ENCODE measurements at places on chromosomes 6 and 20.

GRCh38 chr6:46584586-46584985 lies 68.0 kb downstream of the CYP39A1 start:
- no peak for DNase-seq

GRCh38 chr6:107737397-107737793 lies 86.7 kb downstream of the SCML4 start:
- DNase-seq, result no peak

DNA sequence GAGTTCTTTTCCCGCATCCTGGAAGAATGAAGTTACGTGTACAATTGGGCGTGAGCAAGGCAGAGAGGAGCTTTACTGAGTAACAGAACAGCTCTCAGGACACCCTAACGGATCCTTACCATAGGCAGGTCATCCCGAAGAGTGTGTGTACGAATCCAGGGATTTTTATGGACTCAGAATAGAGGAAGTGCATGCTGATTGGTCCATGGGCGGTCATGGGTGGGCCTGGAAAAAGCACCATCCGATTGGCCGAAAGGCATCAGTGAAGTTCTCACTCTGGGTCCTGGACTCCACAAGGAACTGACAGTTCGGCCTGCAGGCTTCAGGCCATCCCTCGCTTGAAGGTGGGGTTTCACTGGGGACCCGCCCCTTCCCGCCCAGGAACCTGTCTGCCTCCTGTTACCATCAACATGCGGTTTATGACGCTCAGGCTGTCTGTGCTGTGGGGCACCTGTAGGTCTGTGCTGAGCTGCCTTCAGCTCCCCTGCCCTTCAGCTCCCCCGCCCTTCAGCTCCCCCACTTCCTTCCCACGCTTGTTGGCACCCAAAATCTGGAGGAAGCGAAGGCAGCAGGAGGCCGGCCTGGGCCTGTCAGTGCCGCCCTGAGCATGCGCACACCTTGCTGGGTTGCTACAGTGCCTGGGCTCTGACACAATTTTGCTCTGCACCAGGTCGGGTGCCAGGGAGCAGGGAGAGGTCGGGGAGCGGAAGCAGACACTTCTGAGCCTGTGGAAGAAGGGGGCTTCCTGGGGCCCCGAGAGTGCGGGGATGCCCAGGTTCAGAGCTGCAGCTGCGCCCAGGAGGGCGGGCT lies 57.9 kb upstream of the MANEA start:
- DNase-seq, result no peak

DNA sequence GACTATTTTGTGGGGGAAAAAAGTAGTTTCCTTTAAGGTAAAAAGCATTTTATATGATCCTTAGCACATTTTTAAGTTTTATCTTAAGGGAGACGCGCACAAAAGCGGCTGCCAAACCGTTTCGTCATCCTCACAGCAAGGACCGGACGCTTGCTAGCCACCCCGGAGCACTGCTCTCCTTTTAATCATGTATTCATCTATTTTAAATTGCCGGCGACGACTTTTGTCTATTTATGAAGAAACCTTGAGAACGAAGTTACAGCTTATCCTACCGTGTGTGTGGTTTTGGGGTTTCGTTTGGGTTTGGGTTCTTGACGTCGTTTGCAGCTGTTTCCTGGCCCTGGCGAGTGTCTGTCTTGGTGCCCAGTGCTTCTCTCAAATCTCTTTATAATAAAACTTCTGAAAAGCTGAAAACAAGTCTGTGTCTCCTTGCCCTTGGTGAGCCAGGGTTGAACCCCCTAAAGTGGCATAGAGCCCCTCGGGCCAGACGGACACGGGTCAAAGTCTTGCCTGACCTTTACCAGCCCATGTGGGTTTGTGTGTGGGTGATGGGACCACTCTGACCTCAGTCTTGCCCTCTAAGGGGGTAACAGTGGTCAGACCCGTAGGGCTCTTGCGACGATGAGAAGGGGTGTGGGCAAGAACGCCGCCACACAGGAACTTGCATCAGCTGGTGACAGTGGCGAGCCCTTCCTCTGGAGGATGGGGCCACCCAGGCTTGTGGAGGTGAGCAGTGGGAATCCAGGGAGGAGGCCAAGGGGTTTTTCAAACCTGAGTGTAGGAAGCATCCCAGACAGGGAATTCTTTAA lies 117.6 kb downstream of the JPH2 start:
- DNase-seq, result peak; percentile 79

- DNase-seq, result no peak
Measured at GRCh38 chr20:5085380-5085779, 34.4 kb downstream of the PCNA start.

DNA sequence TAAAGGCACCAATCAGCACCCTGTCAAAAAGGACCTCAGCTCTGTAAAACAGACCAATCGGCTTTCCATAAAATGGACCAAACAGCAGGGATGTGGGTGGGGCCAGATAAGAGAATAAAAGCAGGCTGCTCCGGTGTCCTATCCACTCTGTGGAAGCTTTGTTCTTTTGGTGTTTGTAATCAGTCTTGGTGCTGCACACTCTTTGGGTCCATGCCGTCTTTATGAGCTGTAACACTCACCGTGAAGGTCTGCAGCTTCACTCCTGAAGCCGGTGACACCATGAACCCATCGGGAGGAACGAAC lies 7.3 kb upstream of the PXDC1 start:
- DNase-seq, result no peak

DNA sequence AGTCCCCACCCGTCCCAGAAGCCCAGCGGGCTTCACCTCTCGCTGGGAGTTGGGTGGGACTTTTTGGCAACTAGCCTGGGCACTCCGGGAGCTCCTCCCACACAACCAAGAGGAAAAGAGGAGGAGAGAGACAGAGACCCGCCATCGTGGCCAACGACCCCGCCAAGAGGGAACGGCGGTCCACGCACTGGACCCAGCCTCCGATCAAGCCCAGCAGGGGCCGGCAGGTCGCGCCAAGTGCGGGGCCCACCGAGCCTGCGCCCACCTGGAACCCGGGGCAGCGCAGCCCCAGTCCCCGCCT lies 3.0 kb upstream of the TMEM14C start:
- DNase-seq, result no peak

DNA sequence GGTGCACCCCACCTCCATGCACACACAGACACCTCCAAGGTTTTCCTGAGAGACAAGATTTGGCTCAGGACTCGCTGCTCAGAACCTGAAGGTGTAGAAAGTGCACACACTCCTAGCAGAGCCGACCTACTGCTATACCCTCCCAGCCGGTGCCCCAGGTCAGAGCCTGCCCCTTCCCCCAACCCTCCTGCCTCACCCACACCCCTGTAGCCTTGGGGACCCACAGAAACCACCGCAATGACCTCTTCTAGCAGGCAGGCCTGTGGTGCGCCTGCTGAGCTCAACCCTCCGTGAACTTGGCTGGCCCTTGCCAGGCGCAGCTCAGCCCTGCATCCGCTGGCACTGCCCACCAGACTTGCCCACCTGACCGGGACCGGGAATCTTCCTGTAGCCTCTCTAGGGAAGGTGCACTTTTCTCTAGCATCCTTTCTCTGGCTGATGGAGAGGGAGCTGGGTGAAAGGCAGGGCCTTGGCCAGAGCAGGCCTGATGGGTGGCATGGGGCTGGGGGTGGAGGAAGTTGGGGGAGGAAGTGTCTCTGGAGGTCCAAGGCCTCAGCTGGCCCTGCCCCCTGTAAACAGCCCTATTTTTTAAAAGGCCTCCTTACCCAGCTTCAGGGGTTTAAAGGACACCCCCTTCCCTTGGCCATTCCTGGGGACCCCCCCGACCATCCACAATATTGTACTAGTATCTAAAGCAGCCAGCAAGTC lies 36.9 kb upstream of the SLCO4A1 start:
- DNase-seq, result no peak

GRCh38 chr6:31908791-31909190 lies 6.9 kb upstream of the ZBTB12 start:
- DNase-seq, result no peak

DNA sequence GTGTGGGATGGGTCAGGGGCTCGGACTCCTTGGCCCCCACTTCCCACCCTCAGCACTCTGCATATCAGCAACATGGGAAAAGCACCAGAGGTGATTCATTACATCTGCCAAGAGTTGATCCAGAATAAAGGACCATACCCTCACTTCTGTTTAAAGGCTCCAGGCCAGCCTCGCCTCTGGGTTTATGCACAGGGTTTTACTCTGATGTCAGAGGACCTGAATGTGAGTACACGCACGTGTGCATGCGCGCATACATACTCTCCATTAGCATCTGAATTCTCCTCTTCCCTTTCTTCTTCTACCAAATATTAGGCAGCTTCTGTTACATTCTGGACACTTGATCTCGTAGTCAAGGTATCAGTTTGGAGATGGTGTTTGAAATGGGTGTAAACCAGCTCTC lies 114.7 kb upstream of the SPTLC3 start:
- DNase-seq, result no peak

GRCh38 chr6:150751296-150751695 lies 114.2 kb upstream of the MTHFD1L start:
- DNase-seq, result no peak

- peak; percentile 35 for DNase-seq
Measured at GRCh38 chr6:12163149-12163548, 127.0 kb upstream of the EDN1 start.

- peak; percentile 67 for DNase-seq
Measured at GRCh38 chr6:31821301-31822035, 6.1 kb upstream of the HSPA1B start.

DNA sequence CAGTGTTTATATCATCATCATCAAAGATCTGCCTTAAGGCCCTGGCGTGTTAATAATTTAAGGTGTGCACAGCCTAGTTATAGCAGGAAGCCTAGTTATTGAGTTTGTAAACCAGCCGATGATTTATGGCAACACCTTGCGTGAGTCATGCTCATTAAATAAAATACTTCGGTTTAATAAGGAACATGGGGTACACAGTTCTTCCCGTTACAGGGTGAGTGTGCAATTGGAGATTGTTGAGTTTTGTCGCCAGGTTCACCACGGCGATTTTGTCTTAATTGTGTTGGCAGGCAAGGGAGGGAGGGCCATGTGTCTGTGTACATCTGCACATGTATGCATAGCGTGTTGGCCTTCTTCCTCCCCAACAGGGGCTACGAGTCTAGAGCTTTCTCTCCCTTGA lies 104.0 kb downstream of the TFAP2A start:
- no peak for DNase-seq

GRCh38 chr20:32762754-32763201 lies 593 bp downstream of the DNMT3B start:
- peak; percentile 22 for DNase-seq

- no peak for DNase-seq
Measured at GRCh38 chr6:18182568-18182967, 27.3 kb downstream of the KDM1B start.

- no peak for DNase-seq
Measured at GRCh38 chr6:8944548-8944947, 509.2 kb upstream of the SLC35B3 start.

DNA sequence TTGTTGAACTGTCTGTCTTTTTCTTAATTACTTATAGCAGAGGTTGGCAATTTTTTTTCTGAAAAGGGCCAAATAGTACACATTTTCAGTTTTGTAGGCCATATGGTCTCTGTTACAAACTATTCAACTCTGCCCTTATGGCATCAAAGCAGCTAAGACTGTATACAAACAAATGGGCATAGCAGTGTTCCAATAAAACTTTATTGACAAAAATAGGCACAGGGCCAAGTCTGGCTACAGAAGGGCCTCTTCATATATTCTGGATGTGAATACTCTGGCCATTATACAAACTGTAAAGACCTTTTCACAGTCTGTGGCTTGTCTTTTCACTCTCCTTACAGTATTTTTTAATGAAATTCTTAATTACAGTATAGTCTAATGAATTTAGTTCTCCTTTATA lies 132.1 kb downstream of the PREX1 start:
- no peak for DNase-seq

DNA sequence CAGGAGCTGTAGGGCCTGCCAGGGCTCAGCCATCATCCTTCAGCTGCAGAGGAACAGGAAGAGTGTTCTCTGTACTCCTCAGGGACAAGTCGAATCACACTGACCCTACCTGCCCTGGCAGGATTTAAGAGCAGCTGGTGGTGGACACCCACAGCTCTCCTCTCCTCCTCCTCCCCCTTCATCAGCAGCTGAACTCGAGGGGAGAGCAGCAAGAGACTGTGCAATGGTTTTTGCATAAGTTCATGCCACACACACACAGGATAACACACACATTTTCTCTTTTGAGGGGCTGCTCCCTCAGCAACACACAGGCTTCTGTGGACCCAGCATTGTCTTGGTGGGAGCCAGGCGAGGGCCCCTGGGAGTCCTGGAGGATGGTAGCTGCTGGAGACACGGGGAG lies at the start of gene CST11:
CST11 (minus strand) TSS at position 101 of the 400 bp plus-strand sequence; CDS start at position 36, 65 bp downstream.
- no peak for DNase-seq

DNA sequence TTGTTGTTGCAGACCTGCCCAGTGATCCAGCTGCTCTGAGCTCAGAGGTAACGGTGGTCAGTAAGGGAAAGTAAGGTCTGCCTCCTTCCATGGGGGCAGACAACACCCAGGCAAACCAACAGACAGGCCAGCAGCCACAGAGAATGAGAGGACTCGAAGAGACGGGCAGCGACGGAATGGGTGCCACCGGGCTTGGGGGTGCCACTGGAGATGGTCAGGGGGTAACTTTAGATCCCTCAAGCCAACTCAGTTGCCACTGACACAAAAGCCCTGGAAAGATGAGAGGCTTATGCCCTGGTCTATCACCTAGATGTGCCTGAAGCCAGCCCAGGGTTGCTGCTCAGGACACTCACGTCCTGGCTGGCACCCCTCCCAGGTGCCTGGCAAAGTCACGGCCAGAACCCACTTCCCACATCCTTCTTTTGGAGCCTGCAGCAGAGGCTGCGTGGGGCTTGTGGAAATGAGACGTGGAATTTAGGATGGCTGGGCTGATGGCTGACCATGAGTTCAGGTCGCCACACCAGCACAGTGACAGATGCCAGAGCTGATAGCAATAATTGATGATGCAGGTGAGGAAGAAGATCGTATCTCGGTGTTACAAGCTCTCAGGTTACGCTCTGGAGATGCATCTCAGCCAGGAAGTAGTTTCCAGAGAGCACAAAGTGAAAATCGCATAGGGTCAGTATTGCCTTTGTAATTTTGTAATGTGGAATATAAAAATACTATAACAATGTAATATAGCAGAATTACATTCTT lies 209.1 kb downstream of the SYNDIG1 start:
- no peak for DNase-seq

DNA sequence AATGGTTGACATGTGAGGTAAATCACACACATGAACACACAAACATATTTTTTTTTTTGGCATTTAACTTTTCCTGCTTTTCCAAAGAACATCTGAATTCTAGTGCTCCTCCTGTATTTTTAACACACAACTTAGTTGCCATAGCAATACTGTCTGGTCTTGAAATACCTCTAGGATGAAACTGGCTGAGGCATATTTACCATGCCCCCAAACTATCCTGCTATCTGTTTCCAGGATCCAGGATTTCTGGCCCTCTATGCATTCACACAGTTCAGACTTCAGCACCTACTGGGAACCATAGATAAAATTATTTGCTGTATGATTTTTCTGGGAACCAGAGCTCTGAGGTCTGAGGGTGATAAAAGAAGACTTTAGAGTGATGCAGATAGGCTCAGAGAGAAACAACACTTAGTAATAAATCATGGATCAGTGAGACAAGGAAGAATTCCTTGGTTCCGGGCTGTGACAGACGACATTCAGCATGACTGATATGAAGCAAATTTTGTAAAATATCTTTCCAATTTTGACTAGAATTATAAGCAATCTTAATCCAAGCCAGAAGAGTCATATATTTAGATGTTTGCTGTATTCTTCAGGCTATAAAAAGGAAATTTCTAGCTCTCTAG lies 359.7 kb downstream of the BTBD9 start:
- DNase-seq, result no peak
